ENCODE measurements at places on chromosomes 2 and 18.
A peak's percentile ranks its signal among the peaks of the same experiment; 100 is the strongest.

DNA sequence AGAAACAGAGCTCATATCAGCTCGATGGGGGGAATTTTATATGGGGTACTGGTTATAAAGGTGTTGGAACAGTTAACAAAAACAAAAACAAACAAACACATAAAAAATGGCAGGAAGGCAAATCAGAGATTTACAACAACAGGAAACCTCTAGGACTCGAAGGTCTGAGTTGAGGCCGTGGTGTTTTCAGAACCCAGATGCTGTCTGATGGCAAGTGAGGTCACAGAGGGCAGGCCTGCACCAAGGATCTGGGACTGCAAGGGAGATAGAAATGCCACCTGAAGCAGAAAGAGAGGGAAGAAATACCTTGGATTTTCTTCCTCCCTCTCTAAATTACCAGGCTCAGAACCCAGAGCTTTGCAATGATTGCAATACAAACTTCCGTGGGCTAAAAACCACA is 429.5 kb downstream of the ZNF521 start:
- DNase-seq = no peak

GRCh38 chr18:70337139-70337972 is 48.5 kb downstream of the SOCS6 start:
- peak; percentile 86 for DNase-seq

- peak; percentile 37 for DNase-seq
These were observed 284.5 kb upstream of the MMADHC start for GRCh38 chr2:149872041-149872440.

DNA sequence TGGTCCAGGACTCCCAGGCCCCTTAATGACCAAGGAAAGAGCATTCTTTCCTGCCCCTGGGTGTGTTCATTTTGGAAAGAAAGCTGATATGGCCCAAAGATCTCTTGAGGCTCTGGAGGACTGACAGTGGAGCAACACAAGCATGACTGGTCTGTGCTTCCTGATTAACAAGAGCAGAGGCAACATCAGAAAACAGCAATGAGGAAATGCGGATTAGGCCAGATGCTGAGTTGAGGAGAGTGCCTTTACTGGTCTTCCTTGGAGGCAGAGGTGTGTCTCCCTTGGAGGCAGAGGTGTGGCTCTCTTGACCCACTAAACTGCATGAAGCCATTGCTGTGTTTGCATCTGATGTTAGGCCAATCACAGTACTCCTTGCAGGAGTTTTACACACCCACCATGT is 19.9 kb downstream of the IL36B start:
- DNase-seq = no peak

DNA sequence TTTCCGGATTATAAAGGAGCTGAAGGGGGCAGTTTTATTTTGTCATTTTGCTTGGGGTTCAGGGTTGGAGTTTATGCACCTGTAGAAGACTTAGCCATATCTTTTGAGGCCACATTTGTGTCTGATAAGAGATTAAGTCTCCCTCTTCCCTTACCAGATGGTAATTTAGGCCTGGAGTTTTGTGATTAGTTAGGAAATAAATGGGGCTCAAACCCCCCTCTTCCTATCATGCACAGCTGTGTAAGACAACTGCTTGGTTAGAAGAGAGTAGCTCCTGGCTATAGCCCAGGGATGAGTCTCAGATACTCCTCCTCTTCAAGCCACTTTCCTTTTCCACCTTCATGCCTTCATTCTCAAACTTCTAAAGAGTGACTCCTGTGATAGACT is 802 bp upstream of the SAP130 start:
- DNase-seq = no peak

DNA sequence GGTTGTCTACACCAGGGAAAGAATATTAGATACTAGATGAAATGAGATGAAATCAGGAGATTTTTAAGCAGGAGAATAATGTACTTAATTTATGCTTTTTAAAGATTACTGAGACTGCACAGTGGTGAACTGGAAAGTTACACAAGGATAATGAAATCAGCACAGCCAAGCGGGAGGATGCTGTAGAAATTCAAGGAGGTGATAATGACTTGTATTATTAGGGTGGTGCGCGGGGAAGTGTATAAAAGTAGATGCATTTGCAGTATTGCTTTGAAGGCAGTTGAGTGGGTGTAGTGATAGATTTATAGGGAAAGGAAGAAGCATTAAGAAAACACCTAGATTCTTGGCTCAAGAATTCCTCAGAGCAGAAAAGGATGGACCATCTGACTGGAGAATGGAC is 359.5 kb upstream of the SPHKAP start:
- no peak for DNase-seq

GRCh38 chr2:167752734-167753133 is 494.7 kb downstream of the STK39 start:
- DNase-seq = no peak

DNA sequence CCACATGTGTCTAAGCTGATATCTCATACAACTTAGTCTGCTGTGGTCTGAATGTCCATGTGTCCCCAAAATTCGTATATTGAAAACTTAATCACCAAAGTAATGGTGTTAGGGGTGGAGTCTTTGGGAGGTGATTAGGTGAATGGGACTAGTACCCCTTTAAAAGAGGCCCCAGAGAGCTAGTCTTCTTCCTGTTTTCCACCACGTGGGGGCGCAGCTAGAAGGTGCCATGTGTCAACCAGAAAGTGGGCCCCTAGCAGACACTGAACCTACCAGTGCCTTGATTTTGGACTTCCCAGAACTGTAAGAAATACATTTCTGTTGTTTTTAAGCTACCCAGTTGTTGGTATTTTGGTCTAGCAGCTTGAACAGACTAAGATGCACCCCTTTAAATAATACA is 86.6 kb downstream of the ASB1 start:
- DNase-seq = peak; percentile 54

- DNase-seq = no peak
These were observed 9.2 kb upstream of the ADCY3 start for GRCh38 chr2:24929230-24929629.

DNA sequence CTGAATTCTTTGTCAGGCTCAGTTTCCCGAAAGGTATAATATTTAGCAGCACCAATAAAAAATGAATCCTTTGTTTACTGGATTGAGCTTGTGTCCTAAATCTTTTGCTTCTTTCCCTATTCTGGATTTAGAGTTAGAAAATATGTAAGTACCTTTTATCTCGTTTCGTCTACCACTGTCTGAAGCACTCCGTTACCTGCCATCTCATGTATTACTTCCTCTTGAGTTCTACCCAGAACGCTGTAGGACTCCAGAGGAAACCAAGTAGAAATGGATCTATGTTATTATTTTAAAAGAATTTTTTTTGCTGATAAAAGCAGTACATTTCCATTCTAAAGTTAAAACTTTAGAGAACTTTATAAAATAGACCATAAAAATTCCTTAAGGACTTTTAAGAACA is 13.5 kb downstream of the ANKRD12 start:
- DNase-seq = no peak

DNA sequence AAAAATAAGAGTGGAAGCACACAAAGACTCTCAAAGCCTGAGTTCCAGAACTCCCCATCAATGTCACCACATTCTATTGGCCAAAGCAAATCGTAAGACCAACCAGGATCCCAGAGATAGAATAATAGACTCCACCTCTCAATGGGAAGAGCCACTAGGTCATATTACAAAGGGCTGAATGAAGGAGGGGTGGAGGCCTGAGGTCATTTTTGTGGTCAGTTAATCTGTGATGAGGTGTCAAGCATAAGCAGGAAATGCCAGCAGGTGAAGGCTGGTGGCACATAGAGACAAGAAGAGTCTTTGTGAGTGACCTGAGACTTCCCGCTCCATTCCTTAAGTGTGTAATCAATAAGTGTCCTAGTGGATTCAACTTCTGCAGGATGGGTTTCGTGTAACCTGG is 144.3 kb downstream of the TFCP2L1 start:
- no peak for DNase-seq
